Stimulated activated CD4-positive, alpha-beta T cell treated with anti-CD3 and anti-CD28 coated beads, Interleukin-2, amount 100 ng/mL, for 24 hours (primary cell): ENCODE measurements at places on chromosomes 3 and 15.

- DNase-seq = no peak
Observed at GRCh38 chr3:100500320-100500880, 8.0 kb downstream of the TMEM45A start.

- no peak for DNase-seq
Observed at GRCh38 chr3:56048331-56048730, 419.9 kb downstream of the ERC2 start.

DNA sequence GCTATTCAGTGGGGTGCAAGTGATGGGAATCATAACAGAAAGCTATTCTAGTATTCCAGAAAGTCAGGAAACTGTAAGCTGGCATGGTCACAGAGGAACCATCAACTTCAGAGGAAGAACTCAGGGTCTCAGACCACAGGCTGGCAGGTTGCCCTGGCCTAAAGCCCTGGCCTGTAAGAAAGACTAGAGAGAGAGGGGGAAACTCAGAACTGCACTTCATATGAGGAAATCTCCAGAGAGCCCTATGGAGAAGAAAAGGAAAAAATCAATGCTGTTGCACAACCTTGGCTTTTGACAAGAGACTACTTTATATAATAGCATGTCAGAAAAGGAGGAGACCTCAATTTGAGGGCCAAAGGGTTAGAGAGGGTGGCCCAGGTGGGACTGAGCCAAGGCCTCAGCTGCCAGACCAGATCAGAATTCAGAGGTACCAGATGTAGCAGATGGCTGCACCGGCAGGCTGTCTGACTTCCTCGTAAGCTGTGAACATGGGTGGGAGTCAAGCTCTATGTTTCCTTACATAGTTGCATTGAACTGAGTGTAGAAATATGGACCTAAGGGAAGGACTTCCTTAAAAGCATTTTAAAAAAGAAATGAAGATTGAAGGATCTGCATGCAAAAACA is 333.8 kb downstream of the PDCD6IP start:
- no peak for DNase-seq

- DNase-seq = no peak
Observed at GRCh38 chr3:177351757-177352158, 154.5 kb upstream of the TBL1XR1 start.

GRCh38 chr15:59205839-59206622 is 612 bp upstream of the LDHAL6B start:
- no peak for DNase-seq

DNA sequence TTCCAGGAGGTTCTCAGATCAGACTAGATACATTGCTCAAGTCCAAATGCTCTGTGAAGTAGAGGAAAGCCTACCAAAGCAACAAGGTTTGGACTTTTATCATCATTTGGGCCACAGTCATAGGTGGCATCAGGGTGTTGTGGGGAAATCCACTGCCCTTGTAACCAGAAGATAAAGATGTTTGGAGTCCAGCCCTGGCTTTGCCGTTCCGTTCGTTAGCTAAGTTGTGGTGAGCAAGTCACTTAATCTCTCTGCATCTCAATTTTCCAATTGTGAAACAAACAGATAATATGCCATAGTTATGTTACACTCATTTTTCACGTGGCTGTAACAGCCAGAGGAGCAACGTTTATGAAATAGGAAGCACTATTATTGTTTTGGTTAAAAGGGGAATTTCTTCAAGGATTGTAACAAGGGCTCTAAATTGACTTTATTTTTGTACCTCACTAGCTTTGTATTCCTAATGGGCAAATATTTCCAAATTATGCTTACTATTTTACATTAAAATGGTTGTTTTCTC is 125.6 kb downstream of the CD47 start:
- no peak for DNase-seq

- no peak for DNase-seq
Observed at GRCh38 chr3:110856916-110857315, 214.7 kb upstream of the NECTIN3 start.

GRCh38 chr3:79769229-79769628 is 1.4 kb upstream of the ROBO1 start:
- DNase-seq = no peak

DNA sequence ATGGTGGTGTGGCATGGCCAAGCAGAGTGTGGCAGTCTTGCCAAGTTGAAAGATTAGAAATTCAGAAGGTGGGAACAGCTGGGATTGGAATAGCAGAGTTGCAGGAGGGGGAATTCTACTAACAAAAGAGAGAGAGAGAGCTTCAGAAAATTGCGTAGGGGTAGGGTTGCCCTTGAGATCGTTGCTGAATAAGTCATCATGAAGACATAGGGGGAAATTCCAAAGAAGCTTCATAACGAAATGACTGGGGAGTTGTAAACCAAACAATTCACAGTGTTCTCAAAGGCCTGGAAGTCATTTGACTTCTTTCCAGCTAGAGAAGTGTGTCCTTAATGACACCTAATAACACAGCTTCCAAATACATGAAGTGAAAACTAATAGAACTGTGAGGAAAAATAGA is 26.3 kb upstream of the TIPARP start:
- no peak for DNase-seq

GRCh38 chr3:109098079-109098644 is 19.8 kb downstream of the MORC1 start:
- no peak for DNase-seq
